ENCODE measurements at places on chromosomes 6 and 20. TPM values are rescaled to one million over a fixed set of nuclear protein-coding genes. Genes with fewer than 3 reads are reported as not detected.

GRCh38 chr20:36045373-36045714 lies 77.0 kb downstream of the CNBD2 start:
- no peak for DNase-seq
- H3K4me3 ChIP-seq: no peak overlapping the region
- no peak overlapping the region for H3K27ac ChIP-seq
- H3K27me3 ChIP-seq: no peaks in the 10 kb centered on the region
- H3K4me1 ChIP-seq: no peaks in the 10 kb centered on the region

R3HDML gene
- not detected for total RNA-seq

- H3K4me1 ChIP-seq: peaks cover 8% of the 10 kb centered on the region
- no peaks in the 10 kb centered on the region for H3K27me3 ChIP-seq
- H3K4me3 ChIP-seq: no peak overlapping the region
- peaks cover 2% of the 10 kb centered on the region for H3K36me3 ChIP-seq
- H3K27ac ChIP-seq: no peak overlapping the region
- DNase-seq: no peak
Measured at GRCh38 chr20:4916971-4917881, 84.1 kb downstream of the SLC23A2 start.

DNA sequence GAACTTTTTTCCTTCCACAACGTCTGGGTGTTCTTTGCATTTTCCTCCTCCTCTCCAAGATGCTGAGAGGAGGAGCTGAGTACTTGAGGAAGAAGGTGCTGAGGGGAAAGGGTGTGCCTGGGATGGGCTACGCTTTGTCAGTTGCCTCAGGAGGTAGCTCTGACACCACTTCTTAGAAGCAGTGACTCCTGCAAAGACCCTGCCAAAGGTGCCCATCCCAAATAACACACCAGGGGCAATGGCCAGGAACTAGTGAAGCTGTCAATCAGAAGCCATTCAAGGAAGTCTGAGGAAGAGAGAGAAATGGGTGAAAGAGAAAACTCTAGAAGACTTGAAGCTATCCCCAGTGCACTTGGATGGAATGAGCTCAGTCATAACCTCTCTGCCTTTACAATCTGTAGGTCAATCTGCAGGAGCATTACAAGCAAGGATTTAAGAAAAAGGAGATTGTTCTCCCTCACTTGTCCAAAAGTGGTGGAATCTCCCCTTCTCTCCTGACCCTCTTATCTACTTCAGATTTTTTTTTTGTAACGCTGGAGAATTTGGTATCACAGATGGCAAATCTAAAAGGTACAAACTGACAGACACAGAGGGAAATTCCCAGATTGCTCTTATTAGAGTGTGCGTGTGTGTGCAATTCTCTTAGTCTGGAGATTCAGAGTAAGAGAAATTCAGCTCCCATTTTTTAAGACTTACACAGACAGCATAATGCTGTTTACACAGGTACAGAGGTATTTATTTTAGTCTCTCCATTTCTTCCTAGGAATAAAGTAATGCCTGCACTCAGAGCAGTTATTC lies 242.6 kb downstream of the GMPR start:
- peaks cover 52% of the 10 kb centered on the region for H3K4me1 ChIP-seq
- DNase-seq: peak; percentile 75
- H3K27ac ChIP-seq: peak overlapping the region; percentile 58
- H3K27me3 ChIP-seq: no peaks in the 10 kb centered on the region
- peaks cover 20% of the 10 kb centered on the region for H3K36me3 ChIP-seq

MUCL3 gene
- total RNA-seq: not detected

Data from CD4-positive, alpha-beta T cell (primary cell).